Activated effector memory CD4-positive, alpha-beta T cell treated with anti-CD3 and anti-CD28 coated beads, Interleukin-2, amount 50 U/mL, for 16 hours (primary cell): ENCODE measurements at places on chromosomes 13 and 19.

DNA sequence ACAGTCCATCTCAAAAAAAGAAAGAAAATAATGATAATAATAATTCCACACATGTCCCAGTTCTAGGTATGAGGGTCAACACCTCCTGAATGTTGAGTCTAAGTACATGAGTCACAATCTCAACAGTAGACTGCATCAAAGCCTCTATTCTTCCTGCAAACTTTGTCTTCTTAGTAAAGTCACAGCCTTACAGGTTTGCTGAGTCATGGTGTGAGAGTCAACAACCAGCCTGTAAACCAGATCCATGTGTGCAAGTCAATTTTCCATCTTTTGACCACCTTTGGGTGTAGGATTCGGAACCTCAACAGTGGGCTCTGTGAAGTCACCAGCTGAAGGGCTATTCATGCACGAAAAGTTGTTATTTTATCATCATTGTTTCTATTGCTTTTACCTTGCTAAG lies 25.7 kb upstream of the ZNF729 start:
- no peak for DNase-seq

GRCh38 chr13:29857085-29857484 lies 6.7 kb upstream of the UBL3 start:
- DNase-seq: no peak

- no peak for DNase-seq
These were observed 2.9 kb downstream of the UBL3 start for GRCh38 chr13:29847501-29847983.

DNA sequence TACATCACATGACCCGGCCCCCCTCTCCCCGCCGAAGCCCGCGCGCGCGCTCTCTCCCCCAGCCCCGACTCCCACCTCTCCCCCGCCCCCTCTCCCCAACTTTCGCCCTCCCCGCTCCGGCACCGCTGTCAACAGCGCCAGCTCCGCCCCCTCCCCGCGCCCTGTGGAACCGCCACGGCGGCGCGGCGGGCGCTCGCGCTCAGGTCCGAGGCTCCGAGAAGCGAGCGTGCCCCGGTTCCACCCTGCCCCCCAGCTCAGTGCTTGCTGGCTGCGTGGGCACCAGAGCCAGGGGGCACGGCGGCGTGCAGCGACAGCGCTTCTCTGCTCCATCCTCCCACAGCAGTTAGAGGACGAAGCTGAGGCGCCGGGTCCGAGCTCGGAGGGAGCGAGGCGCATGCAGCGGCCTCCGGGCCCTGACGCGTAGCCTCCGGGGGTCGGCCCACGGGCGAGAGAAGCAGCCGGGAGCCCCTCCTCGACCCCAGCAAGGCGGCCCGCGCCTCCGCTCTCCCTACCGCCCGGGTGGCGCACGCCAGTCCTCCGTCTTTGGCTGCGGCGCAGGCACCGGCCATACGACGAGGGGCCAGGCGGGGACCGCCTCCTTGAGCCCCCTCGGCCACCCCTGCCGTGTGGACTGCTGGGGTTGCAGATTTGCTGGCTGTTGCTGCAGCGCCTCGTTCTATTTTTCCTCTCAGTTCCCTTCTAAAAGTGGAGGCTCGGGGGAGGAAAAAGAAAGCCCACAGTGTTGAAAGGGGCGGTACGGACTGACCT lies 109.5 kb downstream of the KCNRG start:
- DNase-seq: peak; percentile 97

- DNase-seq: no peak
These were observed 38.7 kb upstream of the KLF2 start for GRCh38 chr19:16285769-16286498.

DNA sequence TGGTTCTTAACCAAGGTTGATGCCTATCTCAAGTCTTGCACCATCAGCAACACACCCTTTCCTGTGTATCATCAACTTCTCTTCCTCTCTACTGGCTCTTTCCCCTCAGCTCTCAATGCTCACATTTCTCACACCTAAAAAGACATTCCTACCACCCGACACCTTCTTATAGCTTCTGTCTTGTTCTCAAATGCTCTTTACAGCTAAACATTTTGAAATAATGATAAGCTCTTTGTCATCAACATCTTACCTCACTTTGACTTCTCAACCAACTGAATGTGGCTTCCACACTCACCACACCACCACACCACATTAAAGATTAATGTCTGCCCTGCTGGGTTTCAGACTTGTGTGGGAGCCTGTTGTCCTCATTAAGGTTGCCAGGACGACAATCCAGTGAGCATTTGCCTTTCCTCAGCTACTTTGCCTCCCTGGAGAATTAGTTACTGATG lies 67.8 kb downstream of the RXFP2 start:
- no peak for DNase-seq

DNA sequence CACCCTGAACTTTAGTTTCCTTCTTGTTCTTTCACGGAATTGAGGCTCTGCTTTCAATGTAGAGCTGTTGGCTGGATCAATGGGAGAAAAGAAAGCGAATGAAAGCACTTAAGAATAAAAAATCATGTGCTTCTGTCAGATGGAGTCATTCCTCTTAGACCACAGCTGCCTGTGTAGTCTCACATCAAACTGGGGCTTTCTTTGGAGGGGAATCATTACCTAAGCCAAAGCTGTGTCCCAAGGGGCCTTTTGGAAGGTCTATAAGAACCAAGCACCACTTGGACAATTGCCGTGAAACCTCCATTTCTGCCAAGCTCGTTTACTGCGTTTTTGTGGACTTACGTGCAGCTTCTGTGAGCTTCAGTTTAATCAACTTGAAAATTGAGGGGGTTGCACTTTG lies 44.2 kb upstream of the RNF113B start:
- DNase-seq: no peak

DNA sequence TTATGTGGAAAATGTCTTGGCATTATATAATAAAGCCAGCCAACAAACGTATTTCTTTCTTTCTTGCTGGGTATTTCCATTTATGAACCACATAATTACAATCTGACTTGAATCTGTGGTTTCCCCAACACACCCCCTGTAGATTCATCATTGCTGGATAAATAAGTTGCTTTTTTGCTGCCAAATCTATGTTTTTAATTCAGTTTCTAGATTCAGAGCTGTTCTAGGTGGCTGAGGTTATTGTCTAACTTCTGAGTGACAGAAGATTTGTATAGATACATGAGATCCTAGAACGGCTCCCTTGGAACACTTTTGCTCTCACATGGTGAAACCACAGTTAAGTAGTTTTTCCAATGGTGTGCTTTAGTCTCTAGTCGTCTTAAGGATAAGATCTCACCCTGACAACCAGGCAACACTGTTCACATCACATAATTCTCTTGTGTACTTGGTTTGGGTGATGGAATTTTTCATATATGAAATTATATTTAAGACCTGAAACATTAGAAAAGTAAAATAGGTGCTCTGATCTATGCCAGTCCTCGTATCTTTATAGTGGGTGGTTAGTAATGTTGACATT lies 239.1 kb downstream of the KLF12 start:
- DNase-seq: no peak

GRCh38 chr19:9917321-9917720 lies 19.0 kb downstream of the OLFM2 start:
- DNase-seq: no peak

GRCh38 chr19:54160182-54160811 lies 776 bp upstream of the LENG1 start:
- DNase-seq: no peak

GRCh38 chr19:1554968-1555367 lies 13.2 kb downstream of the MEX3D start:
- DNase-seq: no peak

DNA sequence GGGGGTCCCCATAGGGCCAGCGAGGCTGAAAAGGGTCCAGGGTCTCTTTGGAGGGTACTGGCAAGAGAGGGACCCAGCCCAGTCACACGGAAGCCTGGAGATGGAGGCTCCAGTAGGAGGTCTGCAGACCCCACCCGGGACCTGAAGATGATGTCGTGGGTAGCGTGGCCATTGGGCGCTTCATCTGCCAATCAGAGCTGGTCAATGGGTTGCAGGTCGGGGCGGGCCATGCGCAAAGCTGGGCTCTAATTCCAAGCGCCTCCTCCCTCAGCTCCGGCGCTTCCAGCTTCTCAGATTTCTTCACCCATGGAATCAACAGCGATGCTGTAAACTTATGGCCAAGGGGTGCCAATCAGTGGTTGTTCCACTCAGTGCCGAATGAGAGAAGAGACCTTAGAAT lies 10.9 kb downstream of the SIGLEC12 start:
- no peak for DNase-seq

GRCh38 chr19:52227196-52227940 lies 37.5 kb downstream of the PPP2R1A start:
- no peak for DNase-seq
